ENCODE measurements at places on chromosomes 1 and 21.
A peak's percentile ranks its signal among the peaks of the same experiment; 100 is the strongest.

DNA sequence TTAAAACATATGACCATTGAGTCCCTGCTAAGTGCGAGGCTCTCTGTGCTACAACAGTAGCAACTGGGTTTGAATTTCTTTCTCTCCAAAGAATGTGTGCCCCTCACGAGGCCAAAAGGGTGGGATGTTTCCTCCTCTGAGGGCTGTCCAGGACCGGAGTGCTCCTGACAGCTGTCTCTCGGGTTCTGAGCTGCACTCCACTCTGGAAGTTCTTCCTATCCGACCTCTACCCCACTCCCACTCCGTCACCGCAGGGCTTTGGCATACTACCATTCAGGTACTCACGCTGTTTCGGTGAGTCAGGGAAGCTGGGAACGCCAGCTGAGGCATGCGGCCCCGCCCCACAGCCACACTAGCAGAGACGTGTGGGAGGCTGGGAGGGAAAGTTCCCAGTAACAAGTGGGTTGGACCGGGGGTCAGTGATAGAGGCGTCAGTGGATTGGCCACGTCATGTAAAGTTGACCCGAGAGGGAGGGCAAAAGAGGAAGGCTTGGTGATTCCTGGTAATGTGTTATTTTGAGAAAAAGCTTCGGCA is 705 bp upstream of the SLC50A1 start:
- peak; percentile 10 for DNase-seq

GRCh38 chr1:82152356-82153271 is 351.9 kb downstream of the ADGRL2 start:
- no peak for DNase-seq

DNA sequence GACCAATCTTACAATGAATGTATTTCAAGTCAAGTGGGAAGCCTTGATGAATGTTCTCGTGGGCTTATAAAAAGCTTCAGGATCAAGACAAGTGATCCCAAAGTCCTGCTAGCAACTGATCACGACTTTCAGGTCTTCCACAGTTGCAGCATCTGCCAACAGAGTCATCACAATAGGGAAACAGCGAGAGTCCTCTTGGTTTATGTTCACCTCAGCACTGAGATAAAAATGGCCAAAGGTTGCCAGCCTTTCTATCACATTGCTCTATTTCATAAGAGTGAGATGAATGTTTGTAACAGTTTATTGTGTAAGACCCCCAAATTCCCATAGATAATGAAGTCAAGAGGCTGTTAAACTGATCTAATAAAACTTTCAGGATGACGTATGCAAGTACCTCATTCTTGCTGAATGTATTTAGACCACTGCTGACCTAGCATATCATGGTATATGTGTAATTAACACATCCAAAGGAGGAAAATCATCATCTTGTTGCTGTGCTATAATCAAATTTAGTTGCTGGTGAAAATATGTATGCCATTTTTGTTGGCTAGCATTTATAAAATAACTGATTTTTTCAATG is 150.6 kb downstream of the TGFBR3 start:
- DNase-seq = no peak

- DNase-seq = no peak
These were observed 57.4 kb downstream of the SSX2IP start for GRCh38 chr1:84632673-84633434.

DNA sequence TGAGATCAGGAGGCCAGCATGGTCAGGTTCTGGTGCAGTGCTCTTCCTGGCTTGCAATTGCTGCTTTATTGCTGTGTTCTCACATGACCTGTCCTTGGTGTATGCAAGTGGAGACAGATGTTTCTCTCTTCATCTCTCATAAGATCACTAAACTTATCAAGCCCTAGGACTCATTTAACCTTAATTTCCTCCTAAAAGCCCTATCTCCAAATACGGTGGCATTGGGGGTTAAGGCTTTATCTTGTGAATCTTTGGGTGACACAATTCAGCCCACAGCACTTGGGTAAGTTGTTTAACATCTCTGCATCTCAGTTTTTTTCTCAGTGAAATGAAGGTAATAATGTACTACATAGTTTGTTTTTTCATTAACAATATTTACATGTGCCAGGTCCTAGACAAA is 152.4 kb downstream of the RWDD3 start:
- no peak for DNase-seq

- DNase-seq = no peak
These were observed 37.2 kb downstream of the WNT4 start for GRCh38 chr1:22105611-22106207.

DNA sequence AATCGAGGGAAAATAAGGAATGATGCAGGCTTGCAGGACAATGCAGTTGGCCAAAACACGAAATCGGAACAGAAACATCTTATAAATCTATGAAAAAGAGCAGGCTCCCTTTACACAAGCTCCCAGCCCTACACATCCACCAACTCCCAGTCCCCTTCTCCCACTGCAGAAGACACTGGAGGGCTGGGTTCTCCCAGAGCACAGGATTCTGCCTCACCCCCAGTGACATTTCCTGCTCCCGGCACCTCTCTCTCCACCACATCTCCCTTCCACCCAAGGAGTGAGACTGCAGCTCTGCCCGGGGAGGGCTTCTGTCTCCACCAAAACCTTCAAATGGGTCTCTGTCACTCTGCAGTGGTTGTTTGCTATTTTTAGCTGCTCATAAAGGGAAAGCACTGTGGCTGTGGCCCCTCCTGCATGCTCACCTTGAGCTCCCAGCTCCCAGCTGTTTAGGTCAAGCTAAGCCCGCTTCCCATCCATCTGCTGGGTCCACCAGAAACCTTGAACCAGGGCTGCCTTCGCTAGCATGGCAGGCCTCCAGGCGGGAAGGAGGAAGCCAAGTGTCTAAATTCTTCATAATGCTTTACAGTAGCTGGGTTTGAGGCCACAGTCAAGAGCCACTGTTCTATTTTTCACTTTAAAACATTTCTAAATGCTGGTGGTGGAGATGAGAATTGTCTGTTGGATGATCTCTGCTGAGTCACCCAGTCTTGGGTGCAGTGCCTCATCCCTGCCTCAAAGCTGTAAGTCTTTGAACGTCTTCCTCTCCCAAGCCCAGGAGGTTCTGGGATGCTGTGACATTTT is 3.3 kb upstream of the C2CD2 start:
- DNase-seq = no peak

GRCh38 chr21:35075546-35075945 is 26.4 kb upstream of the RUNX1 start:
- no peak for DNase-seq

DNA sequence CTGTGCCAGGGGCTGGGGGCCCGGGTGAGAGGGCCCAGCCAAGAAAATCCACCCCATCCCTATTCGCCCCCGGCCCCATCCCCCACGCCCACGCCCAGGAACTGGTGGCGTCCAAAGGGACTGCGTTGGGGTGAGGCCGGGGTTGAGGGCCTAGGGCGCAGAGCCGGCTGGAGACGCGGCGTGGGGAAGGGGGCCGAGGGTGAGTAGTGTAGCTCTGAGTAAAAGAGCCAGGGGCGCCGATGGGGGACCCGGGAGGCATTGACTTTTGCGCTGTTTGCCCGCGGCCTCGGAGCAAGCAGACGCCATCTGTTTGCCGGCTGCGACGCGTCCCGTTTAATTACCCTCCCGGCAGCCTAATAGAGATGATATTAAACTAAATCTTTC is 3.5 kb upstream of the DMRTA2 start:
- DNase-seq = no peak

DNA sequence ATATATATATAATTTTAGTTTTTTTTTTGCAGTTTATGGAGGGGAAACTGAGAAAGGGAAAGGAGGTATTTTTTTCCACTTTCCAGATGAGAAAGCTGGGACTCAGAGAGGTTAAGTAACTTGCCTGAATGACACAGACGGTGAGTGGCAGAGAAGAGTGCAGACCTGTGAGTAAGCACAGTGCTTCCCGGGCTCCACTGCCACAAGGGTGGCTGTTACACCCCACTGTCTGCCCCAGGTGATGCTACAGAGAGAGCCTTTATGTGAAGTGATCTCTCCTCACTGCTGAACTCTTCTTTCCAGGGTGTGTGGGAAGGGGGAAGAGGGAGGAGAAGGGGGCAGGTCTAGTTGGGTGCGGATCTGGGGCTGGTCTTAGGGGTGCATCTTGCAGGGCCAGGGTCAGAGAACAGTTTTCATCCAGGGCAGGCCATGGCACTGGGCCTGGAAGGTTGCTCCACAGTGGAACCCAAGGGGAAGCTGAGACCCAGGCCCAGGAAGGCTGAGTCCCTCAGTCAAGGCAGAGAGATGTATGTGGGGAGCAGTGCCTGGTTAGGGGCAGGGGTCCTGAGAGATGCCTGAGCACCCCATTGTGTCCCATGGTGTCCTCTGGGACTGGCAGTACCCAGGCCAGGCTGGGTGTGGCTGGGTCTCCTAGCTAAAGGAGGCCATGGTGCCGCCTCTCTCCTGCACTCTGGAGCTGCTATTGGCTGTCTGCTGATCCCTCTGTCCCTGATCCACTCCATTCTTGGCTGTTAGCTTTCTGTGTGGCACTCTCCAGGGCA is 357.5 kb downstream of the PTPRU start:
- no peak for DNase-seq

- no peak for DNase-seq
These were observed 169.6 kb downstream of the TGFBR3 start for GRCh38 chr1:91716339-91716738.

DNA sequence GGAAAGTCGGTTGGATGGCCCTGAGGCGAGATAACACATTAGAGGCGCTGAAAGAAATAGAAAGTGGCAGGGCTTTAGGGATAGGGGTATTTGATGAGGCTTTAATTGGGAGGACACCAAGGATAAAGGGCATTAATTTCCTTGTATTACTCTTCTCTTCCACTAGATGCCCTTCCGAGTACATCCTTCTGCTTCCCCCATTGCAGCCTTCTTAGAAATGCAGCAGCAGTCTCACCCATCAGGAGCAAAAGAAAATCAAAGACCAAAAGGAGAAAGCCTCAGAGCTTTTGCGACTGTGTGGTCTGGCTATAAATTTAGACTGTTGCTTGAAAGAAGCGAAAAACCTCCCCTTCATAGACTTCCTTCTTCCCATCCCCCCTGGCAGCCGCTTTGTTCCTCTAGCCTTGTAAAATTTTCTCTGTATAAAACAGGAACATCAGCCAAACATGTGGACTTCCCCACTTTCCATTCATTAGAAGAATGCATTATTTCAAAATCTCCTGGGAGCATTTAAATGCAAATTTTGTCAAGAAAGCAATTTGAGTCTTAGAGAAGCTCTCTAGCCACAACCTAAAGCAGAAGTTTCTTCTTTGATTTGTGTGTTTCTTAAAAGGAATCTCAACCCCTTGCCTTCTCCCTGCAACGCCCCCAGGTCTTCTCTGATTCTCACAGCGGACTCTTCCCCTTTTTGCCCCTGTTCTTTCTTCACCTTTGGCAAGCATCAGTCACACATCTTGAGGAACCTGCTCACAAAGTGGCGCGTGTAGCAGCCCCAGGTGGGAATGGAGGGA is 76.6 kb downstream of the NDUFS5 start:
- DNase-seq = no peak

GRCh38 chr1:147736883-147737282 is 23.5 kb downstream of the GJA5 start:
- no peak for DNase-seq

DNA sequence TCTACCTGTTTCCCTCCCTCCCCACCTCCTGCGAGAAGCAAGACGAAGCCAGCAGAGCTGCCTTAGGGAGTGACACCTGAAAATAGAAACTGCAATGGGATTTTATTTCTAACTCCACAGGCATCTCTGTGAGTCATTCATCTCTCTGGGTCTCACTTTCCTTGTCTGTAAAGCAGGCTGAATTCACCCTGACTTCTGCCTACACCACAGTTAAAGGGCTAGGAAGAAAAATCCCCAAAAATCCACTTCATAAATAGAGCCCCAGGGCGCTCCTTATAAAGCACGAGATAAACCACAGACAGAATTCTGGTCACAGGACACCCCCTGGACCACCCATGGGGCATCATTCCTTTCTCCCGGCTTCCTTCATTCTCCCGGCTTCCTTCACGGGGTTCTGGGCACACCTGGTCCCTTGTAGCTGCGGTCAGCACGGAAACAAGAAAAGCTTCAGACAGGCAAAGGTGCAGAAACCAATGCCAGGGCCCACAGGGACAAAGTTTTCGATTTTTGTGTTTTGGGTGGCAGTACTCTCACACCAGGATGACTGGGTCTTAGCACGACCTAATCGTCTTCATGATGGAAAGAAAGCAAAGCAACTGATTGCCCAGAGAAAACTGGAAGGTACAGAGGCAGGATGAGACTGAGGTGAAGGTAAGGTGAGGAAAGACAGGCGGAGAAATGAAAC is 2.8 kb upstream of the H6PD start:
- no peak for DNase-seq

- DNase-seq = no peak
These were observed 10.9 kb downstream of the LRRC71 start for GRCh38 chr1:156931211-156931952.

GRCh38 chr1:202805886-202806844 is 2.1 kb downstream of the KDM5B start:
- no peak for DNase-seq

- no peak for DNase-seq
These were observed 83.7 kb downstream of the PLD5 start for GRCh38 chr1:242440757-242441156.

GRCh38 chr1:60573726-60574409 is 500.3 kb upstream of the C1orf87 start:
- no peak for DNase-seq

DNA sequence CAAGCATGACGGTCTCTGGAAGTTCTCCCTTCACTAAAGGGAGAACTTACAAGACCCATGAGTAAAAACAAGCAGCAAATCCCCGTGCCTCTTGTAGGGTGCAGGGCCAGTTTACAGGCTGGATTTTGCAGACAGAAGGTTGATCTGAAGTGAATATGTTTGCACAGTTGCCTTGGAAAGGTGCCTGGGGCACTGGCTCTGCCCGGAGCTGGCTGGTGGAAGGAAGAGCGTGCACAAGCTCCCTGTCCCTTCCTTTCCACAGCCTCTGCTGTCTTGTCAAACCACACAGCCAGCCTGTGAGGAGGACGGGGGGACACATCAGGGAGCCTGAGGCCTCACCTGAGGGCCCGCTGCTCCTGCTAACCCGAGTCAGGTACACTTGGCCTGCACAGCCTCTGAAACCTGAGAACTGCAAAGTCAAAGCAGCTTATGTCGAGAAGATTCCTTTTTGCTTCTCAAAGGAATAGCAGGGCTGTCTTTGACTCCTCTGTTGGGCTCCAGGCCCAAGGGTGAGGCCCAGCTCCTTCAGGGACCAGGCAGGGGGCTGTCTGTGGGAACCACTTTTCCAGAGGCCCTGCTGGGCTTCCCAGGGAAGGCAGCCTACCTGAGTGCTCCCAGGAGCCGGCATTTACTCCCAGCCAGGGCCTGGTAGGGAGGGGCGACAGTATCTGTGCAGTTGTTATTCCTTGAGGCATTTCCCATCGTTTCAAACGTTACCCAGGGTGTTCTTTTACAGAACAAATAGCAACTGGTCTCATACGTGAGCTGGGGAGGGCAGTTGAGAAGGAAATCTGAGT is 251.5 kb downstream of the SIPA1L2 start:
- no peak for DNase-seq

- no peak for DNase-seq
These were observed 66.9 kb downstream of the GNG12 start for GRCh38 chr1:67766141-67766978.

DNA sequence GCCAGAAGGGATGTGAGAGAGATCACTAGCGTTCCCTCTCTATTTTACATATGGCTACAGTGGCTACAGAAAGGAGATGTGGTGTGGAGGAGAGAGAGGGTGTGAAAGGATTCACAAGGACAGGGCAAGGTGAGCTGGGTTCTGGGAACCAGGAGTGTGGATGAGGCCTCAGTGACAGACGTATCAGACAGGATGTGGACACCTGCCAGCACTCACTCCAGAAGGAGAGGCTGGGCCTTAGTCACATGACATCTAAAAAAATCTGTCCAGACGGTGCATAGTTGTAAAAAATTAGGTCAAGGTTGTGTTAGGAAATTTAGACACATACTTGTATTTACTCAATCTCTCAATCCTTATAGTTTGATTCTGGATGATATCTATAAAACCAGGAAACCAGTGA is 10.6 kb downstream of the TRIM67 start:
- no peak for DNase-seq
